ENCODE measurements at places on chromosomes 7 and 10.

GRCh38 chr10:124458889-124459288 is 2.7 kb upstream of the LHPP start:
- no peak for DNase-seq

DNA sequence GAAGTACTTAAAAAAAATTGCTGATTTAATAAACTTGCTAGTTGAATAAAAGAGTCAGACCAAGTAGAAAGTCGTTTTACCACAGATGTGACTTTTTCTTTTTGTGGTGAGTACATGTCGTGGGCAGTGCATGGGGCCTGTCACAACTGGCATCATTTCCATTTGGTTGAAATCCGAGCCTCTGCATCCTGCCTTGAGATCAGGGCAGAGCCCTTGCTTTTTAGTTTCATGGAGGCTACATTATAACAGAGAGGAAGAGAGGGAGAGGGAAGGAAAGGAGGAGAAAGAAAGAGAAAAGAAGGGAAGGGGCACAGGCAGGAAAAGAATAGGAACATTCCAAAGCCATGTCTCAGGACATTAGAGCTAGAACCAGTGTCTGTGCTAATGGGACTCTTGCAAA is 20.4 kb upstream of the INSYN2A start:
- no peak for DNase-seq

DNA sequence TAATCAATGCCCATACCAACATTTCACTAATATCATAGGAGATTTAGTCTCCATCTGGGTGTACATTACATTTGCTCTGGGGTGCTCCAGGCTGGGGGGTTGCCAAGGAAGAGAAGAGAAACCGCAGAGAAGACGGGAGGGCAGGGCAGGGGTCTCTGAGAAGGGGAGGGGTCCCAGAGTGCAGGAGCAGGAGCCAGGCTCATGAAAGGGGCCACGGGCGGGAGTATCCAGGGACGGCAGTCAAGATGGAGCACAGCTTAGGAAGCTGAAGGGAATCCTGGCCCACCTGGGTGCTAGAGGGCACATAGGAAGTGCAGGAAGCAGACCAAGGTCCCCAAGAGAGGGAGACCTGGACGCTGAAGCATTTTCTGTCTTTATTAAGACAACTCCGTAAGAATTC is 2.2 kb downstream of the LEP start:
- no peak for DNase-seq

GRCh38 chr10:3406556-3406955 is 234.0 kb upstream of the PITRM1 start:
- no peak for DNase-seq
